ENCODE measurements at places on chromosomes 11 and 22.

DNA sequence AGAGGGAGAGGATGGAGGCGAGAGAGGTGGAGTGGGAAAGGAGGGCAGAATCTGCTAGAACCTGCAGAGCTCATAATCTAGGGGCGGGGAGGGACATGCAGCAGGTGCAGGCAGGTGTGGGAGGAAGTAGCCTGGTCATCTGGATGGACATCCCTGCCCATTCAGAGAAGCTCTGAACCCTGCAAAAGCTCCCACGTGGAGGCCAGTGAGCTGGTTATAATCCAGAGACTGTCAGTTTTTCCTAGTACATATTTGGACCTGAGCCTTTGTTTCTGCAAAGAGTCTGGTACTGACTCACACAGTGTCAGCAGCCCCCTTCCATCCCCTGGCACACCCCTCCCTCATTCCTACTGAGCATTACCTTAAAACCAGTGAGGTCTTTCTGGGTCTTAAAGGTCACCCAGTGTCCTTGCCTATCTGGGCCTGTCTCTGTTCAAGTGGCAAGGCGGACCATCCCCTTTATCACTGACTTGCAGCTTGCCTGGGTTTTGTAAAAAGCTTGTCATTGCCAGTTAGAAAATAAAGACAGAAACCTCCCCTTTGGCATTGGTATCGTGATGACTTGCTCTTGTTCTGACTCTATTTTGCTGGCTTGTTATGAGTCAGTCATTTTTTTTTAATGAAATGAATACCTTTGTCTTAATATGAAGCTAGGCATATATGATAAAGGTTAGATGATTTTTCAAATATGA is 26.1 kb downstream of the PTPRJ start:
- no peak overlapping the region for H3K4me3 ChIP-seq
- no peaks in the 10 kb centered on the region for H3K27me3 ChIP-seq
- no peaks in the 10 kb centered on the region for H3K36me3 ChIP-seq
- no peak for DNase-seq
- peaks cover 24% of the 10 kb centered on the region for H3K4me1 ChIP-seq
- peak overlapping the region; percentile 37 for H3K27ac ChIP-seq

DNA sequence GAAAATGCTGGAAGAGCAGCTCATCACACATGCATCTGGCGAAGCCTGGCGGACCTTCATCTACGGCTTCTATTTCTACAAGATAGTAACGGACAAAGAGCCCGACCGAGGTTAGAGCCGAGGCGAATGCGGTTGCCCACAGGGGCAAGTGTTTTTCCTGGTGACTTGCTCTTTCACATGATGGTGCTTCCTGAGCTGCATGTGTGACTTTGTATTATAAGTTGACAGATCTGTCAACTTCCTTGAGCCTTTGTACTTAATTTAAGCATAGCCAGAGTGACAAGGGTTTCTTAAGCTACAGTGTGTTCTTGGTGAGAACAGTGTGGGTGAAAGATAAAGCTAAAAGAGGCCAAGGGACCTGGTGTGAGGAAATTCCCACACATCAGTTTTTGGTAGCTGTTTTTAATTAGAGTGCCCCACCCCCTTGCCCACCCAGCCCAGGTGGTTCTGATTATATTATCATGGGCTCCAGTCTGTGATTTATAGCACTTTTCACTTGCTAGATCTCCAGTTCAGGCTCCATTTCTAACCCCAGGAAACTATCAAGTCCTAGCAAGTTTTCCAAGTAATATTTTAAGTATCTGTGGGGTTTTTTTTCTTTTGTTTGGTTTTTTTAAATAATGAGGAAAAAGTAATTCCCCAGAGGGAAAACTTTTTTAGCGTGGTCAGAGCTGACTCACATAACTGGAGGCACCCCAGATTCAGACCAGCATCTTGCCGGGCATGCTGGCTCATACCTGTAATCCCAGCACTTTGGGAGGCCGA is 68.0 kb upstream of the YWHAH start:
- no peaks in the 10 kb centered on the region for H3K27me3 ChIP-seq
- no peak overlapping the region for H3K4me3 ChIP-seq

DNA sequence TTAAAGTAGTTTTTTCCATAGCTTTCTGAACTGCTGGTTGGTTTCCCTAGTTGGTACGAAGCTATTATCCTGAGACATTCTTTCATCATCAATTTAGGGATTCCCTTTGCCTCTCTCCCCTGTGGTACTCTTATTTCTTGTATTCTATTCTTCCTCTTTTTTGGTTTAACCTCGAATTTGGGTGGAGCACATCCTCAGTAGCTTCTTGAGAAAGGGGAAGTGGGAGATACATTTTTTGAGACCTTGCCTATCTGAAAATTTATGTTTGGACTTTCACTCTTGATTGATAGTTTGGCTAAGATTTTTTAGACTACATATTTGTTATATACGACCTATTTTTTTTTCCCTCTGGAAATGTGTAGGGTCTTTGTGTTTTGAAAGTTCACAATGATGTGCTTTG is 121.7 kb upstream of the ZBED5 start:
- H3K27ac ChIP-seq = no peak overlapping the region
- DNase-seq = no peak
- no peak overlapping the region for H3K4me3 ChIP-seq
- H3K27me3 ChIP-seq = peaks cover 7% of the 10 kb centered on the region
- H3K36me3 ChIP-seq = no peaks in the 10 kb centered on the region

DNA sequence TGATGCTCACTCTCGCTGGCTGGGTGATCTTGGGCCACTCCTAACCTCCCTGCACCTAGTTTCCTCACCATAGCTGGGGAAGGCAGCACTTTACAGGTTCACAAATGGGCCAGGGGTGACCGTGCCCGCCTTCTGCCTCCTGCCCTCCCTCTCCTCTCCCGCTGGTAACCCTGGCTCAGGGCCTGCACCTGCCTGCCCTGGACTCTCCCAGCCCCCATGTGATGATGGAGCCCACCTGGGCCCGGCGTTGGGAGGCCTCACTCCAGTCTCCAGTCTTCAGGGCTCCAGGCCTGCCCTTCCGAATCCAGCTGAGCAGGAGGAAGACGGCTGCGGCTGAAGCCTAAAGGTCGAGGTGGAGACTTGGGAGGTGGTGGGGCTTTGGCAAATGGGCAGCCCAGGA is 152.9 kb downstream of the CACNA1I start:
- H3K27ac ChIP-seq = no peak overlapping the region
- H3K36me3 ChIP-seq = no peaks in the 10 kb centered on the region
- no peak for DNase-seq
- H3K4me3 ChIP-seq = no peak overlapping the region
- no peaks in the 10 kb centered on the region for H3K4me1 ChIP-seq
- peaks cover 50% of the 10 kb centered on the region for H3K27me3 ChIP-seq

DNA sequence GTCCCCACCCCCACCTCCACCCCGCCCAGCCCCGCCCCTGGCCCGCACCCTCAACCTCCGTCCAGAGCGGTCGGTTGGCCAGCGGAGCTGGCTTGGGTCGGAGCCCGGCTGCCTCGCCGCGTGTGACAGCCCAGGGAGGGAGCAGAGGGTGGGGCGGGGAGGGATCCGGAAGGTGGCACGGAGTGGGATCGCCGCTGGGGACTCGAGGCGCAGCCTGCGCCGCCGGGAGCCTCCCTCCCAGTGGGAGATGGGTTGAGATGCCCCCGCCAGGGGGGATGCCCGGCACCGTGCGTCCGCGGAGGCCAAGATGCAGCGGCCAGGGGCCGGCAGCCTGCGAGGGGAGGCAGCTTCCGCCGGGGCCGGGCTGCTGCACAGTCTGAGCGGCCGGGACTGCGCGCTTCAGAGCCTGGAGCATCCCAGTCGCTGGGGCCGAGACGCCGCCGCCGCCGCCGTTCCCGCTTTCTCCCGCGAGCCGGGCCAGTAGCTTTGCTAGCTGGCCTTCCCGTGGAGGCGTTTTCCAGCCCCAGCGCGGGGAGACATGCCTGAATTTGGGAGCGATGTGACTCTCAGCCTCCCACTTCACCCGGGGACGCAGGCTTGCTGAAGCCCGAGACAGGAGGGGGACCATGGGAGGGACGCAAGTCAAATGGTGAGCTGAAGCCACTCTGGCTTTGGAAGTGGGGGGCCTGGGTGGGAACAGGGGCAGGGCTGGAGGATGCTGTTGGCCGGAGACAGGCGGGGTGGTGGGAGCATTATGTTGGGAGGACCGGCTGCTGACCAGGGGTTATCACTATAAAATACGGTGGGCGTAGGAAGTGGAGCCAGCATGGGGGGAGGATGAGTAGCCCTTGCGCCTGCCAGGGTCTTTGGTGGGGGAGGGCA is 40.2 kb downstream of the DIXDC1 start:
- H3K36me3 ChIP-seq = peaks cover 2% of the 10 kb centered on the region
- H3K4me3 ChIP-seq = peak overlapping the region; percentile 77
- no peaks in the 10 kb centered on the region for H3K27me3 ChIP-seq
- peak overlapping the region; percentile 71 for H3K27ac ChIP-seq
- peaks cover 40% of the 10 kb centered on the region for H3K4me1 ChIP-seq

GRCh38 chr22:37213218-37213855 is 1.1 kb upstream of the SSTR3 start:
- peaks cover 9% of the 10 kb centered on the region for H3K27me3 ChIP-seq
- DNase-seq = no peak
- no peak overlapping the region for H3K27ac ChIP-seq

- H3K36me3 ChIP-seq = peaks cover 76% of the 10 kb centered on the region
- H3K4me3 ChIP-seq = no peak overlapping the region
- no peaks in the 10 kb centered on the region for H3K27me3 ChIP-seq
- DNase-seq = no peak
- H3K4me1 ChIP-seq = no peaks in the 10 kb centered on the region
- no peak overlapping the region for H3K27ac ChIP-seq
Measured at GRCh38 chr22:20093418-20094196, 13.6 kb downstream of the DGCR8 start.

GRCh38 chr11:23079382-23079813 is 219.1 kb upstream of the CCDC179 start:
- peaks cover 14% of the 10 kb centered on the region for H3K4me1 ChIP-seq
- no peaks in the 10 kb centered on the region for H3K27me3 ChIP-seq
- DNase-seq = no peak
- peak overlapping the region; percentile 37 for H3K27ac ChIP-seq
- no peaks in the 10 kb centered on the region for H3K36me3 ChIP-seq

DNA sequence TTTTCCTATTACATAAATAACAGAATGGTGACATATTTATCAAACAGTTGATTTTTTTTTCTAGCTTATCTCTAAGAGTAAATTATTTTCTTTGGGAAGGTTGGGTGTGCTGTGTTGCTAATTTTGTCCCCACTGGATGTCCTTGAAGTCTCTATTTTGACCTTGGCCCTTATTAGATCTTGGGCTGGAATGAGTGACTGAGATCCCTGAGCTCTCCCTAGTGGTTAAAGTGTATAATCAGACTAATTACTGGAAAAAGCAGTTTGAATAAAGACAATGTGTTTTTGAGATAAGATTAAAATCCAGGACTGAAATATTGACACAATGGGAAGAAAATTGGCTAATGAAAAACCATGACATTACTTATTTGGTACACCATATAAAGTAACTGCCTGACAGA is 56.1 kb downstream of the AASDHPPT start:
- H3K36me3 ChIP-seq = no peaks in the 10 kb centered on the region
- H3K27me3 ChIP-seq = peaks cover 10% of the 10 kb centered on the region
- no peaks in the 10 kb centered on the region for H3K4me1 ChIP-seq
- no peak overlapping the region for H3K27ac ChIP-seq
- no peak overlapping the region for H3K4me3 ChIP-seq

DNA sequence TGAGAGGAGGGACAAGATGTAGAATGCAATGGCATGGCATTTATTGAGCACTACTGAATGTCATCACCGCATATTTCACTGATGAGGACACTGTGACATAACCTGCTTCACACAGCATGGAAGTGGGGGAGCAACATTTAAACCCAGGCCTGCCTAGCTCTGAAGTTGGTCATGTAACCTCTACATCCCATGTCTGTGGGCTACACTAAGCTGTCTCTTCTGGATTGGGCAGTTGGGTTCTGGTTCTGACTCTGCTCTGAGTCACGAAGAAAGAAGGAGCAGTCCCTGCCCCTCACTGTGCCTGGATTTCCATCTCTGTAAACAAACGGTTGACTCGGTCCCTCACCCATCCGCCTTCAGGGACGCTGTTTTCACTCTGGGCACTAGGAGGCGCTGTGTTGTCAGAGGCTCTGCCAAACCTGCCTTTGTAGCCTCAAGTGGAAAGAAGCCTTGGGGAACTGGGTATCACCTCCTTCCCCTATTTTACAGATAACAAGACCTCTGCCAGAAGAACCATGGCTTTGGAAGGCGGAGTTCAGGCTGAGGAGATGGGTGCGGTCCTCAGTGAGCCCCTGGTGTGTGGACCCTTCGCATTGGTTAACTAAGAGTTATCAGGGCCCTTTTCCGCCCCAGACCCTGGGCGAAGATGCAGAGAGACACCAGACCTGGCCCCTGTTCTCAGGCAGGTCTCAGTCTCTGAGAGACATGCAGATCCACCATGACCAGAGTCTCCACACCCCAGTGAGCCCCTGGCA is 12.7 kb upstream of the ARHGEF17 start:
- H3K27me3 ChIP-seq = no peaks in the 10 kb centered on the region
- peaks cover 5% of the 10 kb centered on the region for H3K4me1 ChIP-seq
- no peaks in the 10 kb centered on the region for H3K36me3 ChIP-seq
- DNase-seq = no peak
- H3K4me3 ChIP-seq = no peak overlapping the region
- no peak overlapping the region for H3K27ac ChIP-seq

DNA sequence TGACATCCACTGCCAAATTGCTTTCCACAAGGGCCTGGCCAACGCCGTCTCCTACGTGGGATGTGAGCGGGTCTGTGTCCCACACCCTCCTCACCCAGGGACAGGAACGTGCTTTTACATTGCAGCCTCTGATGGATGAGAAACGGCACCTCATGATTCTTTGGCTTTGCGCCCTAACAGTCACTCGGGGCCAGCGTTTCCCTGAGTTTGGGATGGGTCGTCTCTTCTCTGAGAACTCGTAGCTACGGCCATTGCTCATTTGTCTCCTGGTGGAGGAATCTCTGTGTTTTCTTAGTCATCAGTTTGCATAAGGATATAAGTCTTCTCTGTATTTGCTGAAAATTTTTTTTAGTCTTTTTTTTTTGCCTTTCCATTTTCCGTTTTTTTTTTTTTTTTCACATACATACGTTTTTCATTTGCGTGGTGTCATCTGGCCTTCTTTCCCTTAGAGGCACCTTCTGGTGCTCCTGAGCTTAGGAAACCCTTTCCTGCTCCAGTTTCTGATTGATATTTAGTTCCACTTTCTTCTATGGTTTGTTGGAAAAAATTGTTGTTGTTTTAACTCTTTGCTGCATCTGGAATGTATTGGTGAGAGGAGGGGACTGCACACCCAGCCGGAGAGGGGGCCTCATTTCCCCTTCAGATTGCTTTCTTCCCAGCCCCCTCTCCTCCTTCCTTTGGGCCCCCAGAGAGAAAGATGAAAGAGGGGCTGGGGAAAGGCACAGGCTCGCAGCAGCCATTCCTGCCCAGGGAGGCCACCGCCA is 12.0 kb downstream of the TNNT3 start:
- H3K27ac ChIP-seq = peak overlapping the region; percentile 94
- H3K27me3 ChIP-seq = no peaks in the 10 kb centered on the region
- peaks cover 39% of the 10 kb centered on the region for H3K4me1 ChIP-seq

GRCh38 chr11:85961930-85962363 is 106.8 kb downstream of the CCDC83 start:
- peaks cover 37% of the 10 kb centered on the region for H3K36me3 ChIP-seq
- H3K4me1 ChIP-seq = peaks cover 31% of the 10 kb centered on the region
- no peak for DNase-seq
- no peak overlapping the region for H3K4me3 ChIP-seq

All from mesothelial cell of epicardium (in vitro differentiated cells).